GM12865 (cell line): ENCODE measurements at places on chromosomes 6 and 20.

GRCh38 chr6:55276745-55277530 is 50.3 kb upstream of the GFRAL start:
- DNase-seq = peak; percentile 62

DNA sequence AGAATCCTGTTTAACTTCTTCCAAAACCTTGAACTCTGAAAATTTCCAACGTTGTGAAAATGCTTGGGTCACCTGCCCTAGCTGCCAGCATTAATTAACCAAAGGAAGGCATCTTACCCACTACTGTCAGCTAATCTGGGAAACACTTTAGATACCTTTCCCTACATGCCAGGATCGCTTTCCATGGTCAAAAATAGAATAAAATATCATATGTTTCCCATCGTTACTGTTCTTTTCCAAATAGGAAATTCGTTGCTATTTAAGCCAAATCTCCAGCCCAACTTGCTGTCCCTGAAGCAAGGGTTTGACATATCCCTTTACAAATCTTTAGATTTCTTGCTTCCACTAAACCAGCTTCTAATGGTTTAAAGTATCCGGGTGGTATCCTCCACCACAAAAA is 157.5 kb downstream of the AIG1 start:
- no peak for DNase-seq

GRCh38 chr20:63848003-63848911 is 13.0 kb upstream of the ABHD16B start:
- DNase-seq = no peak

GRCh38 chr6:133092771-133093170 is 148.4 kb upstream of the EYA4 start:
- DNase-seq = peak; percentile 3

- no peak for DNase-seq
Measured at GRCh38 chr20:25256226-25256859, 8.5 kb downstream of the PYGB start.

DNA sequence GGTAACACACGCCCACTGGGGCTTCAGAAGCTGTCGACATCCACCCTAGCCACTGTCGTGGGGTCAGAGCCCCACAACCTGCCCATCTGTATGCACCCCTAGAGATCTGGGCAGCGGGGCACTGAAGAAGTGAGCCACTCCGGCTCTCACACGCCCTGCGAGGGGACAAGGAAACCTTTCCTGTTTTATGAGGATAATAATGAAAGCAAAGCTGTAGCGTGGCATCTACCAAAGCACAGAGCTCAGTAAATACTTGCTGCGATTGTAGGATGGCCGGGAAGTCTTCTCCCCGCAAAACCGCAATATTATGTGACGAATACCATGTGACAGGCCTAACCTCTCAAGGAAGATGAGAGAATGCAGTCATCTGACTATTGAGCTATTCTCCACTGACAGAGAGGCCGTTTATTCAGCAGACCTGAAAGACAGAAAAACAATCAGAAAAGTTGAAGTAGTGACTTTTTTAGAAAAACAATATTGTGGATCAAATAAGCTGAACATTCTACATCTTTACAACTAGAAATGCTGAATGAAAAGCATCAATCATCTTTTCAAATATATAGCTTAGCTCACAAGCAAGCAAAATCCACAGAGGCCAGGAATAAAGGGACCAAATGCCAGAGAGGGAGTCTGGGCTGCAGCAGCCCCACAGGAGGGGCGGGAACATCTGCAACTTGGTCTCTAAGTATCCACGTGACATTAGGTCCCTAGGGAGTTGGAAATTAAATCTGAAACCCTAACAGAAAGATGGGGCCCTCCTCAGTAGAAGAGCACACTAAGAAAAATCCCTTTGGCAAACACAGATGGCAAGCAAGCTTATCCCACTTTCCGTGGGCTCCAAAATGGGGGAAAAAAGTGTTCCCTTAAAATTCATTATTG is 207.8 kb downstream of the TTLL2 start:
- no peak for DNase-seq

DNA sequence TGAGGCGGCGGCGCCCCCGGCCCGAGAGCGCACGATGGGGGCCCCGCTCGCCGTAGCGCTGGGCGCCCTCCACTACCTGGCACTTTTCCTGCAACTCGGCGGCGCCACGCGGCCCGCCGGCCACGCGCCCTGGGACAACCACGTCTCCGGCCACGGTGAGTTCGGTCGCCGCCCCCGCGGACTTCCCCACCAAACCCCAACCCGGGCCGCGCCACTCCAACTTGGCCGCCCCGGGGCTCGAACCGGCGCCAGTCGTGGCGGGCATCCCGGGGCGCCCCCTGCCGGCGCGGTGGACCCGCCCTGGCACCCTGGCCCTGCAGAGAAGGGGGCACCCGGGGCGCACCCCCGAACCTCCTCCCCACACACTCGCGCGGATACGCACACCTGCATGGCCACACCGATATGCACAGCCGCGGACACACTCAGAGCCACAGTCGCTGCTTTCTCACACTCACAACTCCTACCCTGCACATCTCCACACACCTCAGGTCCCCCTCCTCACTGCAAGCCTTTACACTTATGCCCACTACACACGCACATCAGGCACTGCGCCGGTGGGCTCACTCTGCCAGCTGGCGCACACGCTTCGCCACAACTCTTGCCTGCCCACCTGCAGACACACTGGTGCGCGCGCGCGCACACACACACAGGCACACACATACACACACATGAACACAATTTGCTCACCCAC is 535 bp downstream of the VSTM2L start:
- DNase-seq = no peak

DNA sequence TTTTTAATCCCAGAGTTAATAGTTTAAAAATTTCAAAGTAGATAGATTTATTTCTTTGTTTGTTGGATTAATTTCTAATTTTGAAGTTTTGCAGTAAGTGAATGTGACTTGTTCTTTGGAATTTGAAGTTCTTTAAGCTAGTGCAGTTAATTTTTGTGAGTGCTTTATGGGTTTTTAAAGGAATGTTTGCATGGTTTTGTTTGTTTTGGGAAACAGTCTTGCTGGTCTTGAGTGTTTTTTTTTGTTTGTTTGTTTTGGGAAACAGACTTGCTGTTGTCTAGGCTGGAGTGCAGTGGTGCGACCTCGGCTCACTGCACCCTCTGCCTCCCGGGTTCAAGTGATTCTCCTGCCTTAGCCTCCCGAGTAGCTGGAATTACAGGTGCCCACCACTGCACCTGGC is 9.5 kb downstream of the PANK2 start:
- no peak for DNase-seq

GRCh38 chr6:111838749-111839484 is 34.3 kb downstream of the FYN start:
- peak; percentile 84 for DNase-seq

GRCh38 chr6:186340-186965 is 105.8 kb upstream of the DUSP22 start:
- no peak for DNase-seq

DNA sequence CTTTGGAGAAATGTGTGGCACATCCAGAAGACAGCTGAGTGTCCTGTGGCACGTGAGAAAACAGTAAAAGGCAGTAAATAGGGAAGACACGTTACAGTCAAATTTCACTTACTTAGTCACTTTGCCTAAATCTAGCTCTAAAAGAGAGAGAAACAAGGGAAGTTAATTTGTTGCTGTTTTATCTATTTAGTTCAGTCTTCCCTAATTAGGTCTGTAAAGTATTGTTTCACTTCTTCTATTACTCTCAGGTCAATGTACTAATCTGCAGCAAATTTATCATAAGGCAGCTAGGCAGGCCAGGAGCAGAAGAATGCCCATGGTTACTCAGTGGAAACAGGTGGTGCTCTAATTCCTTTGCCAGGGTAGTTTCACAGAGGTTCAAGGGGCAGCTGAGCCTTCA is 124.3 kb upstream of the CNR1 start:
- no peak for DNase-seq

- DNase-seq = peak; percentile 90
Measured at GRCh38 chr20:38987777-38988176, 25.6 kb downstream of the DHX35 start.

DNA sequence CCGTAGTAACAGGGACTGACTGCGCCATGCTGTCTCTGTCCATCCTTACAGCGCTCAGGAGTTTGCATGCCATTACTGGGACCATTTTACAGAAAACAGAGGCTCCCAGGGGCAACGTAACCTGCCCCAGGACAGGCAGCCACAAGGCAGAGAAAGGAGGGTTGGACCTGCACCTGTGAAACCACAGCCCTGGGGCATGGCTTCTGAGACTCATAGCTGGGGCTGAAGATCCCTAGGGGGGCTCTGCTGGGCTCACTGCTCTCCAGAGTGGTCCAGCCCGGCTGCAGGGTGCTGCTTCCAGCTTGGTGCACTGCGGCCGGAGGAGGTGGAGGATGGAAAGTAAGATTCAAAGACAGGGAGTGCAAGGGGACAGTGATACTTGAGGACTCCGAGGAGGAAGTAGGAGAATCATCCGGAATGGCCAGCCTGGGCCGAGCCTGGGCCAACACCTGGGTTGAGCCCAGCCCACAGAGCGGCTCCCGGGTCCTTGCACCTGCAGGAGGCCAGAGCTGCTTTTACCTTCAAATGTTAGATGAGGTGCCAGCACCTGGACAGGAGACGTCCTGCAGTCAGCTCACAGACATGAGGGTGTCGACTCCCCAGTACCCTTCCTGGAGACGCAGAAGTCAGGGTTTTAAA is 183.2 kb downstream of the CDH4 start:
- DNase-seq = no peak

DNA sequence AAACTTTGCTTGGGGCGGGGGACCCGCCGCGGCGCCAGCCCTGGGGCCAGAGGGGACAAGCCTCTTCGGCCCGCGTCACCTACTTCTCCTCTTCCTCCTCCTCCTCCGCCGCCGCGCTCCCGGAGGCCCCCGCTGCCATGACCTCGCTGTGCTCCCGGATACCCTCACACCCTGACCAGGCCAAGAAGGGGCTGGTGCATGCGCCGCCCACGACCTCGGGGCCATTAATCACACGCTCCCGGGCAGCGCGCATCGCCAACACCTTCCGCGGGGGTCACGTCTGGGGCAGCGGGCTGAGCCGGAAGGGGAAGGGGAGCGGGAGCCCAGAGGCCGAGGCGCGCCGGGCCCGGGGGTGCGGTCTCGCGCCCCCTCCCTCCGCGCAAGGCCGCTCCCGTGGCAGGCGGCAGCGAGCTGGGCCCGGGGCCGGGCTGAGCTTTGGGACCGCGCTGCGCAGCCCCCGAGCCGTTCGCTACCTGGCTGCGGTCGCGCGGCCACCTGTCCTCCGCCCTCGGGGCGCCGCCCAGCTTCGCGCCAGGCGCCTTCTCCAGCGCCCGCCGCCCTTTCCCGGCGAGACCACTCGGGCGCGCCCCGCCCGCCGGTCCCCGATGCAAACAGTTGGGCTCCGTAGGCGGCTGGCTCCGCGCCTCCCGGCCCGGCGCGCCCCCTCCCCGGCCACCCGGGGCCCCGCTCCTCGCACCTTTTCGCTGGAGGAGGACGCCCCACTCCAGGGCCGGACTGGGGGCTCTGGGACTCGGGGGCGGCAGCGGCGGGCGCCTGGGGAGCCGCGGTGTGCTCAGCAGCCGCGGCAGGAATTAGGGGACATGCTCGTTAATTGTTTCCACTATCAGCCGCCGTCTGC is 575 bp upstream of the CNR1 start:
- peak; percentile 45 for DNase-seq

DNA sequence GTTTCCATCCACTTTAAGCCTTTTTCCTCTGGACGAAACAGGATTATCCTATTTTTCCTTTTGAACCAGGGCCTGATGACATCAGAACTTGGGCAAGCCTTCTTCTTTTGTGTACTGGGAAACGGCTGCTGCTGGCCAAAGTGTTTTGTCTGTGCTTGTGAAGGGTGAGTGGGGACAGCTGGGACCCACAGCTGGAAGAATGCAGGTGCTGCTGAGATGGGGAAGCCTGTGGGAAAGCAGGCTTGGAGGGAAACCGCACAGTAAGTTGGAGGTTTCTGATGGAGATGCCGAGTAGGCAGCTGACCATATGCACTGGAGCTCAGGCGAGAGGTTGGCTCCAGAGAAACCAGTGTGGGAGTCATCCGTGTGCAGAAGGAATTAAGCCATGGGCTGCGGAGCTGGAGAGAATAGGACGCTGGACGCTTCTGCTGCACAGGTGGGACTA is 8.5 kb upstream of the PSMG4 start:
- DNase-seq = no peak

- no peak for DNase-seq
Measured at GRCh38 chr6:6730831-6731230, 142.3 kb downstream of the LY86 start.

GRCh38 chr6:148611213-148611612 is 135.6 kb upstream of the UST start:
- no peak for DNase-seq

GRCh38 chr6:2780102-2780737 is 15.0 kb downstream of the WRNIP1 start:
- no peak for DNase-seq

DNA sequence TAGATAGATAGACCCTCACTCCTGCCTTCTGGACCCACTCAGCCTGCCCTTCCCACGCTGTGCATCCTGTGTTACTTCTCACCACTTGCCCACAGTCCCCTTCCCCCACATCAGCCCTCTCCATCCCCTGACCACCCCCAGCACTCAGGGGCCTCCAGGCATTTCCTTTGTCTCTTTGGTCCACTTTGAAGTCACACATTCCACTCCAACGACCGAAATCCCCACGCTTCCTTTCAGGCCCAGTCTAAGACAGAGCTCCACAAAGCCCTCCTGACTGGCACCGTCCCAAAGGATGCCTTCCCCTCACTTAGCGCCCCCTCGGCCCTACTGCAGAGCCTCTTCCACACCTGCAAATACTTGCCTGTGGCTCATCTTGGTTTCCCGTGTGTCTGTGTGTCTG is 83.8 kb downstream of the FOXF2 start:
- DNase-seq = no peak
